Putamen (tissue), 1 donor: ENCODE measurements at places on chromosomes 12 and 14.

DNA sequence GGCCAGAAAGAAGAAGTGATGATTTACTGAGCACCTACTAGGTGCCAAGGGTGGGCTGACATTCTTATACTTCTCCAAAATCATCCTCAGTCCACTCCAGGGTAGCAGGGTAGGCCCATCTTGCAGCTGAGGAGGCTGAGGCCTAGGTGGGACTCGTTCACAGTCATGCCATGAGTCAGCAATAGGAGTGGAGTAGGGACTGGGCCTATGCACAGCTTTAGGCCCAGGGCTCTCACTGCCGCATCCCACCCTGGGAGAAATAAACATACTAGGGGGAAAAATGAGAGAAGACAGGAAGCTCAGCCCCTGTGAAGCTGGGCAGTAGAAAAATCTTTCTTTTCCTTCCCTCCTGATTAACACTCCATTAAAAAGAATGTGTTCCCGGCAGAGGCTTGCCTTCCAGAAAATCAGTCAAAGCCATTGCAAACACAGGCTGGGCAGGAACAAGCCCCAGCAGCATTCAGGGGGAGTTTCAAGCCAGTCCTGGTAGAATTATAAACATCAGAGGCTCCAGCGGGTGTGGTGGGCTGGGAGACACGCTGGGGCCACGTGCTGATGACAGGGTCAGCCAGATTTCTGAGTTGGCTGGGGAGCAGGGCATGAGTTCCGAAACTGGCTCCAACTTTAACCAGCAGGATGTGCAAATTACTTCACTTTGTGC is 1.8 kb downstream of the HSPB8 start:
- no peak for DNase-seq

DNA sequence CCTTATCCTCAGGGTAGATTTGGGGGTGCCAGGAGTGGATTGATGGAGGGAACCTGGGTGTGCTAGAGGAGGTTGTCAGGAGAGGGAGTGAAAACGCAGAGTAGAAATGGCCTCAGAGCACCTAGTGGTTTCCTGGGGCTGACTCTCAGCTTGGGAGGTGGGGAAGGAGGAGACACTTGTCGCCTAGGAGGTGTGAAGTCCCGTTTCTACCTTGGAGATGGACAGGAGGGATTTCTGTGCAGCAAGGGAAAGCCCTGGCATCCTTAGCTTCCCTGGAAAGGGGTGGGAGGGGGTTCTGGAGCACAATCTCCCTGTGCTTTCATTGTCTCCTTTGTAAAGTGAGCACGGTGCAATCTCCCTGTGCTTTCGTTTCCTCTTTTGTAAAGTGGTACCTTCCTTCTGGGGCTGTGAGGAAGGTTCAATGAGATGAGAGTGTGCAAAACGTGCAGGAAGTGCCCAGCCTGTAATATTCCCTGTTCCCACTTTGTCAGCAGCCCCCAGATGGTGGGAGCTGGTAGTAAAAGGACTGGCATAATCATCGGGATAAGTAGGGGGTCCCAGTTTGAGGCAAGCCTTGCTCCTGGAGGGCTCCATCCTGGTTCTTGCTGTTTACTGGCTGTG is 1.6 kb downstream of the OAS3 start:
- no peak for DNase-seq

GRCh38 chr12:39807043-39807442 is 187.4 kb upstream of the ABCD2 start:
- no peak for DNase-seq

GRCh38 chr14:69741055-69741454 is 25.9 kb upstream of the SRSF5 start:
- DNase-seq, result no peak

- DNase-seq, result peak; percentile 55
Measured at GRCh38 chr14:49687942-49688700, at the start of gene POLE2. POLE2 (minus strand) TSS chr14:49688214; CDS start chr14:49688203, 11 bp downstream.

DNA sequence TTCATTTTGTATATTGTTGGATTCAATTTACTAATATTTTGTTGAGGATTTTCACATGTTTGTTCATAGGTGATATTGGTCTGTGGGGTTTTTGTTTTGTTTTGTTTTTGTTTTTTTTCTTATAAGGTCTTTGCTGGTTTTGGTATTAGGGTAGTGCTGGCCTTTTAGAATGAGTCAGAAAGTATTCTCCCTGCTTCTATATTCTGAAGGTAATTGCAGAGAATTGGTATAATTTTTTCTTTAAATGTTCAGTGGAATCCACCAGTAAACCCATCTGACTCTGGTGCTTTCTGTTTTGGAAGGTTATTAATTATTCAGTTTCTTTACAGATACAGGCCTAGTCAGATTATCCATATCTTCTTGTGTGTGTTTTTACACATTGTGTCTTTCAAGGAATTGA is 8.9 kb downstream of the TOGARAM1 start:
- DNase-seq, result no peak

- DNase-seq, result no peak
Measured at GRCh38 chr14:92660571-92660970, 87.9 kb downstream of the LGMN start.

- no peak for DNase-seq
Measured at GRCh38 chr12:125132698-125133400, 67.6 kb downstream of the AACS start.

DNA sequence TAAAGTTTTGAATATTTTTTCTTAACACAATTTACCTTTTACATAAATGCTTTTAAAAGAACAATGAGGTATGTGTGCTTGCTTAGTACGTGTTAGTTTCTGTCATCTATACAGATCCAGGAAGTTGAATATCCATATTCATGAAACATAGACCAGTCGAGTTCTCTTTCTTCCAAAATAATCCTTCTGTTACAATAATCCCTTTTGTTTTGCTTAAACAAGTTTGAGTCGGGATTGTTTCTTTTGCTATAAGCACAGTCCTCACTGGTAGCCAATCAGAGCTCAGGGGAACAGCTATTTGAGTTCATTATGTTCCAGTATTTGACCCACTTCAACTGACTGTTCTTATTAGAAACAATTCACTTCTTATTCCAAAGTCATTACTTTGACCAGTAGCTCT is 214.7 kb upstream of the FLRT2 start:
- no peak for DNase-seq

DNA sequence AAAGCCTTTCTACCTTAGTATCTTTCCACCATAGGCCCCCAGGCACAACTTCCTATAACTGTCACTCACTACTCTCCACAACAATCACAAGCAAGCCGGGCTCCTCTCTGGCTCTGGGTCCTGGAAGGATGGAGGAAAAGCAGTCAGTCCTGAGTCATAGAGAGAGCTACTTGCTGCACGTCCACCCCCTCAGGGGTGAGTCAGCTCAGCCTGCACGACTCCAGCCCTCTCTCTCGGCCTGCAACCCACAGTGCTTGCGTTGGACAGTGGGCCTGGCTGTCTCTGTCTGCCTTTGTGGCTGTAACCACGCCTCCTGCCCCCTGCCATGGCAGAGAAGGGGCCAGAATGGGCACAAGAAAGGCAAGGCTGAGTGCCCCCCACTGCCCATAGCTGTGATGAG is 154.1 kb upstream of the FKBP4 start:
- DNase-seq, result peak; percentile 31

GRCh38 chr14:64992328-64992885 is 5.7 kb downstream of the FNTB start:
- no peak for DNase-seq

DNA sequence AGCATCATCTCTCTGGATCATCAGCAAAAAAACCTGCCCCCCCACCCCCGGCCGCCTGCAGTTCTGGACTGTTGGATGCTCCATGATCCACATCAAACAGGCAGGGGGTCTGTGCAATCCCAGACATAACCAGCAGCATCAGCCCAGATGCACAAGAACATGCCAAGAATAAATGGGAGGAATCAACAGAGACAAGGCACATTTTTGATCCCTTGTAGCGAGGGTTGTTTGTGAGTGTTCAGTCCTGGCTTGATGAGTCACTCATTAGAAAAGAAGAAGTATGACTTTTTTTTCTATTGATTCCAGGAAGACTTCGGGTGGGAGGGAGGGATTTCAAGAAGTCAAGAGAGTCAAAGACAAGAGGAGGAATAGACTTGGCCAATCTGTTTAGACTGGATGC is 244.2 kb downstream of the KSR2 start:
- no peak for DNase-seq

DNA sequence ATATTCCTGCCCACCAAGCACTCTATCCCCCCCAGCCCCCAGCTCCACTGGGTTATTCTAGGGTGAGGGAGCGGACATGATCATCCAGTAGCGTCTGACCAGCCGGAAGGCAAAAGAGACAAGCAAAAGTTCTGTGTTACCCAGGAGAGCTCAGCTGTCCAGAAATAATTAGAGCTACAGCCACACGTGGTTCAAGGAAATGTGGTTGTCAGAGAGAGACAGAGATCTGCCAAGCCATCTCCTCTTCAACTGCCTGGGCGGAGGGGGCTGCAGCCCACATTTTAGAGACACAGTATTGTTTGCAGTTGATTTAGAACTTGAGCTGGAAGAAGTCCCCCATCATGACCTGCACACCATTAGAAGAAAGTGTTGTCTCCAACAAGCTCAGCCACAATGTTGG is 30.4 kb downstream of the DAO start:
- DNase-seq, result no peak

DNA sequence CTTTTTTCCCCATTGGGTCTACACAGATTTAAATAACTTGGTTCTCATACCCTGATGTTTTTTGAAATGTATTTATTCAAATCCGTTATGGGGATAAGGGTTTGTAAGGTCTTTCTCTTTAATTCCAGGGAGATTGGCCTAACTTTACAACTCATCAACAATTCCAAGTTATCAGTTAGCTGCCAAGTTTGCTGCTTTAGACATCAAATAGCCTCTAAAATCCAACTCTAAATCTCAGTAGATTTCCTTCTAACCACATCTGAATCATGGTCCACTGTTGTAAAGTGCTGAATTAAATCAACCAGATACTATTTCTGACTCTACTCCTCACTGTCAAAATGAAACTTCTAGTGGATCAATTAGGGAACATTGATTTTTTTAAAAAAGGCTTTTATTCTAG is 364.1 kb upstream of the E2F7 start:
- no peak for DNase-seq

DNA sequence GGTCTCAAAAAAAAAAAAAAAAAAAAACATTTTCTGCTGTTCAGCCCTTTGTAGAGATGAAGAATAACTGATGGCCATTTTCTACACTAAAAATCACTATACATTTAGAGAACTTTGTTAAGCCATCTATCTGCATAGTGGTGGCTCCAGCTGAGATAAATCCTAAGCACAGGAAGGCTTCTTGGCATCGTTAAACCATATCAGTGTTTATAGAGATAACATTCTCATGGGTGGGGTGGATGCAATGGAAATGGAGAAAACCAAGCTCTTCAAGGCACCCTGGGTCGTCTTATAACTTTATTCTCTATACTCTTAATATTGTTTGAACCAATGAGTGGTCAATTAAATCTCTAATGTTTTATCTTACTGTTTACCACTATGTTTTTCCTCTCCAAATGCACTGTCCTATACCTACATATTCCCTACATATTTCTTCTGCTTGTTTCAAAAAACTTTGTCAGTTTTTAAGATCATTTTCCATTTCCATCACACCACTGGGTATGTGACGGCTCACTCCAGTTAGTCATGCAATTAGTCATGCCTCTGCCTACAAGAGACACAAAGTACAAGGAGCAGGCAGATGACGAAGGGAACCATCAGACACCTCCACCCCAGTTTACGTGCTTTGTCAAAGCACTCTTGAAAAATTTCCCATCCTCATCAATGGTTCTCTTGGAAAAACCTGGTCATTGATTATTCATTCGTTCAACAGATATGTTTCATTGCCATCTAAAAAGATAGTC is 119.3 kb upstream of the OVCH1 start:
- peak; percentile 57 for DNase-seq

DNA sequence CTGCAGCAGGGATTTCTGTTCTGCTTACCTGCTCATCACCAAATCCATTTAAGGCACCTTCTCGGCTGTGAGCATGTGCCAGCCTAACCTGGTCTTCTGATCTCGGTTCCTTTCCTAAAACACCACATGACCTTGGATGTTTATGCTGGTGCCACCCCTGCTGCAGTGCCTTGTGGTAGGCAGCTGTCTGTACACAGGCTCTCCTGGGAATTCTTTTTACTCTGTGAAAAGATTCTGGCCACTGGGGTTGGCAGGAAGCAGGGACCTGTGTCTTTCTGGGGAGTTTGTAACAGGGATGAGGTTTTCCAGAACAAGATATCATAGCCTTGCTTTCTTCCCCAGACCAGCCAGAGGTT is 10.4 kb upstream of the PLEKHG3 start:
- DNase-seq, result no peak

DNA sequence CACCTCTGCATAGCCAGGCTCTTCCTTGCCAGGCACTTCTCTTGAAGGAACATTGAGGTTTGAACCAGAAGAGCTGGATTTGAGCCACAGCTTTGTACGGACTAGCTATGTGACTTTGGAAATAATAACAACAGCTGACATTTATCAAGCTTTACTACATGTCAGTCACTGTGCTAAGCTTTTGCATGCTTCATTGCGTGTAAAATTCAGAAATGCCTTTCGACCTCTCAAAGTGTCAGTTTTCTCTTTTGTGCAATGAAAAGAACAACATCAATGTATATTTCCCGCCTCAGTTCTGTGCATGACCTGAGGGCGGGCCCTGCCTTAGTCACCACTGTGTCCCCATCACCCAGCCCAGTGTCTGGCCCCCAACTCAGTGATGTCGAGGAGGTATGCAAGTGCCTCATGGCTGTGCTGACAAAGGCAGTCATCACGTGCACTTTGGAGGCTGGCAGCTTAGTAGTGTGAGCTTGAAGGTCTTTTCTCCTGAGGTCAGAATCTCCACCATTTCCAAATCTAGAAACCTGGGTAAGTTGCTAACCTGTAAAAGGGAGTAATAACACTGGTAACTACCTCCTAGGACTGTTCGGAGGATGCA is 17.9 kb upstream of the AQP2 start:
- DNase-seq, result no peak

GRCh38 chr12:63843254-63843720 is 1.2 kb upstream of the SRGAP1 start:
- no peak for DNase-seq

GRCh38 chr14:104999361-104999760 is 13.8 kb downstream of the CLBA1 start:
- no peak for DNase-seq

DNA sequence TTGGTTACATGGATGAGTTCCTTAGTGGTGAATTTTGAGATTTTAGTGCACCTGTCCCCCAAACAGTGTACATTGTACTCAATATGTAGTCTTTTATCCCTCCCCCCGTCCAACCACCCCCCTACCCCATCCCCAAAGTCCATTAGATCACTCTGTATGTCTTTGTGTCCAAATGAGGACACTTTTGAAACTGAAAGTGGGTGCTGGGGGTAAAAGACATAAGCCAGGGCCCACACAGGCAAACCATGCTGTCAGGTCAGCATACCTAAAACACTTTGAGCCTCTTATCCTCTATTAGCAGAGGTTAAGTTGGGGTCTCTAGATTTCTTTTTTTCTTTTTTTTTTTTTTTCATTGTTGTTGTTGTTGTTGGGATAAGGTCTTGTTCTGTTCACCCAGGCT is 31.3 kb upstream of the KICS2 start:
- no peak for DNase-seq
